Activated B cell treated with CpG ODN at 0.5 μM for 24 hours (primary cell): ENCODE measurements at places on chromosomes 3 and 15. TPM values are rescaled to one million over a fixed set of nuclear protein-coding genes. Genes with fewer than 3 reads are reported as not detected.

DNA sequence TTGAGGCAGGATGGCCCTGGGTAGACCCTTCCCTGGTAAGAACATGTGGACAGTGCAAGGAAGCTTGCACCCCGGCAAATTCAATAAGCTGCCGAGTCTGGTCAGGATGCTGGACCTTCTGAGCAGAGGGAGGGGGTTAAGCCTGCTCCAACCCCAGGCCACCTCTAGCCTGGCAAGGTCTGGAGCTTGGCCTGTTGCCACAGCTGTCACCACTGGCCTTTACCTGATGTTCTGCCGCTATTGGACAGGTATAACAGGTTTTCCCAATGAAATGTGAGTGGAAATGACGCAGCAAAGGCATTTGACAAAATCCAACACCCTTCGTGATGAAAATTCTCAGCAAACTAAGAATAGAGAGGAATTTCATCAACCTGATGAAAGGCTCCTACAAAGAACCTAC lies 699 bp upstream of the MESP1 start:
- peaks cover 4% of the 10 kb centered on the region for H3K4me1 ChIP-seq
- no peak for DNase-seq
- peaks cover 9% of the 10 kb centered on the region for H3K27me3 ChIP-seq
- H3K4me3 ChIP-seq = no peak overlapping the region
- no peak overlapping the region for H3K27ac ChIP-seq

GRCh38 chr3:61233746-61234145 lies 17.5 kb downstream of the FHIT start:
- no peak for DNase-seq
- H3K4me3 ChIP-seq = no peak overlapping the region
- no peaks in the 10 kb centered on the region for H3K27me3 ChIP-seq
- no peak overlapping the region for H3K27ac ChIP-seq
- no peaks in the 10 kb centered on the region for H3K36me3 ChIP-seq

- H3K4me3 ChIP-seq = no peak overlapping the region
- DNase-seq = no peak
- no peaks in the 10 kb centered on the region for H3K4me1 ChIP-seq
- no peak overlapping the region for H3K27ac ChIP-seq
- no peaks in the 10 kb centered on the region for H3K27me3 ChIP-seq
Observed at GRCh38 chr3:189748046-189748445, 116.9 kb downstream of the TP63 start.

CDC25A gene
- total RNA-seq = 1.7 and 1.8 TPM in 2 replicates

DNA sequence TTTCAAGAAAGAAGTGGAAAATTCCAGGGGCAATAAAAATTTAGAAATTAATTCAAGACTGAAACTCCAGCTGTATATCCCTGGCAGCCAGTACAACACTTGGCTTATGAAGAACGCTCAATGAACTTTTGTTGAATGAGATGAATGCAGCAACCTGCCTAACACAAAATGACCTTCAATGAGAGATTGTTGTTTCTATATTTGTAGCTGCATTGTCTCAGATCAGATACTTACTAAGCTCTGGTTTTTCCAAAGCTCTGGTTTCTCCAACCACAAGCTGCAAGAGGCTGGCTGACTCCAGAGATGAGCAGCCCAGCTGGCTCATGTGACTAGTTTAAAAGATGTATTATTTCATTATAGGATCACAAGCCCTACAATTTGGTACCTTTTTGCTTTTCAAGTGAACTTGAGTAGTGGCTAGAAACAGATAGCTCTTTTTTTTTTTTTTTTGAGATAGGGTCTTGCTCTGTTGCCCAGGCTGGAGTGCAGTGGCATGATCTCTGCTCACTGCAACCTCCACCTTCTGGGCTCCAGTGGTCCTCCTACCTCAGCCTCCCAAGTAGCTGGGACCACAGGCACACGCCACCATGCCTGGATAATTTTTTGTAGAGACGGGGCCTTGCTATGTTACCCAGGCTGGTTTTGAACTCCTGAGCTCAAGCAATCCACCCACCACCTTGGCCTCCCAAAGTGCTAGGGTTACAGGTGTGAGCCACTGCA lies 57.4 kb downstream of the UMPS start:
- no peak for DNase-seq
- no peaks in the 10 kb centered on the region for H3K36me3 ChIP-seq
- no peak overlapping the region for H3K27ac ChIP-seq
- H3K4me3 ChIP-seq = no peak overlapping the region
- H3K27me3 ChIP-seq = peaks cover 11% of the 10 kb centered on the region
- no peaks in the 10 kb centered on the region for H3K4me1 ChIP-seq

GRCh38 chr3:84961521-84962255 lies 2.9 kb downstream of the CADM2 start:
- DNase-seq = no peak
- peaks cover 19% of the 10 kb centered on the region for H3K4me1 ChIP-seq
- no peak overlapping the region for H3K4me3 ChIP-seq

DNA sequence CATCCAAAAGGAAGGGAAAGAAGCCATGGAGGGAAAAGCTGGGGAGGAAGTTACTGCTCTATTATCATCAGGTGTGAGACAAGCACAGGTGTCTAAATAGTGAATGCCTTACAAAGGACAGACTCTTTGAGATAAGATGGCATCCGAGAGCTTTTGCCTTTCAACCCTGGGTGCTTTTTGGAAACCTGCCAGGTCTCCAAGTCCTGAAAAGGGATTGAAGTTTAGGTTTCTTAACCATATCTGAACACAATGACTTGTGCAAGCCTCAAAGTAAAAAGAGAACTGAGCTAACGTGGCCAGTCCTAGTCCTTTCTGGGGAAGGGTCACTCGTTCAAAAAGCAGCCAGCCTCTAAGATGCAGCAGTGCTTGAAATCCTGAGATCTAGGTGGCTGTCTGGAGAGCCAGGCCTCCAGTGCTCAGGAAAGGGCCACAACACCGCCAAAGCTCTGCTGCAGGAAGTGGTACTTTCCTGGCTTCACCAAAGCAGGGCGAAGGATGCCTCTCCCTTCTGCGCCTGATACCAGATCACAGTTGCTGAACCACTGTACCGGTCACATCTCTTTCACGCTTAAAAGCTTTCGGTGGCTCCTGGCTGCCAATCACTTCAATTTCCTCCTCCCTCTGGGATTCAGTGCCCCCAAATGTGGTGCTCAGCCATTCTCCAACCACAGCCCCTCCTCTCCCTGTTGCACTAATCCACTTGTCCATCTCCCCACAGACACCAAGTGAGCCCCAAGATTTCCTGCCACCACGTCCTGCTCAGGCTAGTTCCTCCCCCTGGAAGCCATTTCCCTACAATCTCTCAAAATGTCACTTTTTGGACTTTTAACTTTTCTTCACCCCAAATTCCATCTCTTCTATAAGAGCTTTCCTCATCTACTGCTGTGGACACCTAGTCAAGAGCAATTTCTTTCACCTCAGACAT lies 104.1 kb upstream of the LPP start:
- H3K27me3 ChIP-seq = peaks cover 1% of the 10 kb centered on the region
- H3K36me3 ChIP-seq = no peaks in the 10 kb centered on the region
- H3K27ac ChIP-seq = no peak overlapping the region
- no peak overlapping the region for H3K4me3 ChIP-seq

CLDN1 gene
- not detected in 2 replicates for total RNA-seq

- H3K27ac ChIP-seq = no peak overlapping the region
- no peak for DNase-seq
- no peaks in the 10 kb centered on the region for H3K36me3 ChIP-seq
- H3K27me3 ChIP-seq = no peaks in the 10 kb centered on the region
Observed at GRCh38 chr3:55458181-55458790, 28.8 kb downstream of the WNT5A start.

- peaks cover 13% of the 10 kb centered on the region for H3K27me3 ChIP-seq
- H3K27ac ChIP-seq = no peak overlapping the region
- peak overlapping the region; percentile 49 for H3K4me3 ChIP-seq
- DNase-seq = no peak
- peaks cover 16% of the 10 kb centered on the region for H3K4me1 ChIP-seq
Observed at GRCh38 chr15:94206463-94207167, 24.7 kb upstream of the MCTP2 start.

DUOXA2 gene
- not detected in 2 replicates for total RNA-seq

MYZAP gene
- total RNA-seq = 0.88 and 1.00 TPM in 2 replicates

ANKRD34C gene
- not detected in 2 replicates for total RNA-seq

DNA sequence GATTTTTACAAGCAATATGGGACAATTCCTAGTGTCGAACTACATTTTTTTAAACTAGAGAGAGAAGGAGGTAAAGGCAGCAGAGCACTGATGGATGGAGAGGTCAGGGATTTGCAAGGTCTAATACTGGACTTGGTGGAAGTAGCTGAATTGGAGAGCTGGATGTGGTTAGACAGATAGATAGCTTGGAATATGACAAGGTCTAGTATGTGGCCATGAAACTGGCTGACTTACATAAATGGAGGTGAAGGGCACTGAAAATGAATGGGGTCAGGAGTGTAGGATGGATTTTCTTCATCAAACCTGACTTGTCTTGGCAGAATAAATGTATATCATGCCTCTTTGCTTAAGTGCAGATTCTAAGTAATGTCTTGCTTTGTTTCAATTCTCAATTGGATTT lies 10.1 kb upstream of the RTP4 start:
- H3K27me3 ChIP-seq = no peaks in the 10 kb centered on the region
- H3K4me1 ChIP-seq = no peaks in the 10 kb centered on the region
- no peaks in the 10 kb centered on the region for H3K36me3 ChIP-seq
- no peak overlapping the region for H3K4me3 ChIP-seq

SLC30A4 gene
- 3.7 and 3.9 TPM in 2 replicates for total RNA-seq

- no peak for DNase-seq
- H3K4me3 ChIP-seq = no peak overlapping the region
- no peaks in the 10 kb centered on the region for H3K27me3 ChIP-seq
- no peaks in the 10 kb centered on the region for H3K36me3 ChIP-seq
- no peak overlapping the region for H3K27ac ChIP-seq
Observed at GRCh38 chr3:137348936-137349335, 391.2 kb downstream of the IL20RB start.

GRCh38 chr15:38611228-38611627 lies 46.6 kb upstream of the RASGRP1 start:
- H3K27ac ChIP-seq = peak overlapping the region; percentile 13
- H3K4me1 ChIP-seq = peaks cover 35% of the 10 kb centered on the region

DNA sequence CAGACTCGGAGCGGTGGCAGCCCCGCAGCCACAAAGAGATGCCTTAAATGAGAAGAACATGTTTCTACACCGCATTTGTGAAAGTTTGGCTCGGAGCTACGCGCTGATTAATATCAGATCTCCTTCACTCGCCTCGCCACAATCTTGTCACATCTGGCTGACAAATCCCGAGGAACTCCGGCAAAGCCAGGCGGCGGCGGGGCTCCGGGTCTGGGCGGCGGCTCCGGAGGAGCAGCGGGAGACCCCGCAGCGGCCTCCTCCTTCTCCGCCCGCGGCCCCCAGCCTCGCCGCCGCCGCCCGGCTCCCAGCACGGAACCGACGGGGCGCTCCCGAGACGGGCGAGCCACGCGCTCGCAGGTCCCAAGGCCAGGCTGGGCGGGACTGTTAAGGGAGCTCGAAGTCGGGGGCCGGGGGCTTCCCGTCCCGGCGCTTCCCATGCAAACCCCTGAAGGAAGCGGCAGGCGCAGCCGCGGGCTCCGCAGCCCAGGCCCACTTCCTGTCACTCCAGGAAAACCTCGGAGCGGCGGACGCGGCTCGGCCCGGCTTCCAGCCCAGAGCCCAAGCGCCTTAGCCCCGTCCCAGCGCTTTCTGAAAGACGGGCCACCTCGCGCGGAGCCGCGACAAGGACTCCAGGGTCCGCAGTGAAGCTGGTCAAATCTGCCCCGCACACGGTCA lies 1.2 kb downstream of the BNC1 start:
- H3K4me3 ChIP-seq = no peak overlapping the region
- DNase-seq = no peak
- no peak overlapping the region for H3K27ac ChIP-seq
- H3K4me1 ChIP-seq = peaks cover 8% of the 10 kb centered on the region
- H3K27me3 ChIP-seq = peaks cover 51% of the 10 kb centered on the region
- no peaks in the 10 kb centered on the region for H3K36me3 ChIP-seq

CLRN1 gene
- total RNA-seq = not detected in 2 replicates

ATP8B4 gene
- total RNA-seq = 0.54 and 0.86 TPM in 2 replicates

DNA sequence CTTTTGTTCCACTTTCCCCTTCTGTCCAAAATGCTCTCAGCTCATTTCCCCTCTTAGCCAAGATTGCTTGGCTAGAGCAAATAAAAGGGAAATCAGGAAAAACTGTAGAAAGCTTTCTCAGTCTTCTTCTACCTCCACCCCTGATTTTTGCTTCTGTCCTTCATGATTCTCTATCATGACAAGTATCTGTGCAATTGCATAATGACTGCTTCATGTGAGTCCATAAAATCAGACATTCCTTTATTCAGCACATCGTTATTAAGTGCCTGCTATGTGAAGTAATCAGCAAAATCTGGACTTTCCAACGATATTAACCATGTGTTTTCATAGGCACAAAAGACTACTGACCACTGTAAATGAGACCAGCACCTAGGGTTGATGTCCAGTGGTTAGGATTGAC lies 321.5 kb upstream of the CBLB start:
- no peak overlapping the region for H3K27ac ChIP-seq
- peaks cover 4% of the 10 kb centered on the region for H3K27me3 ChIP-seq
- no peak overlapping the region for H3K4me3 ChIP-seq
- peaks cover 8% of the 10 kb centered on the region for H3K4me1 ChIP-seq
- H3K36me3 ChIP-seq = no peaks in the 10 kb centered on the region

DNA sequence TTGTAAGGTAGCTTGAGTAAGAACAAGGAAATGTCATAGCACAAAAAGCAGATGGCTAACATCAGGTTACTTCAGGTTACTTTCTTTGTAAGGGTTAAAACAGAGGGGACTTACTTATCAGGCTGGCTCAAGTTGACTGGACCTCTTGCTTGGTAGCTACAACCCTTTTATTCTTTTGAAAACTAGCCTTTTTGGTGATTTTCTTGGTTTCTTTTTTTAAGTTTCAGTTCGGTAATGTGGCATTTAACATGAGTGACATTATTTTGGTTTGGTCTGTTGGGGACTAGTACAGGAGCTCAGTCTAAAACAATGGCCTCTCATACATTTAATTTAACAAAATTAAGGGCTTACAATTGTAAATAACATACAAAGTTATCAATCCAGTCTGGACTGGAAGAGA lies 621.4 kb downstream of the OTOL1 start:
- H3K36me3 ChIP-seq = no peaks in the 10 kb centered on the region
- no peaks in the 10 kb centered on the region for H3K27me3 ChIP-seq
- no peak for DNase-seq
- H3K4me3 ChIP-seq = no peak overlapping the region
- no peaks in the 10 kb centered on the region for H3K4me1 ChIP-seq
- no peak overlapping the region for H3K27ac ChIP-seq
